ENCODE measurements at places on chromosomes 5 and 9. TPM values are rescaled to one million over a fixed set of nuclear protein-coding genes. Genes with fewer than 3 reads are reported as not detected.

- peaks cover 14% of the 10 kb centered on the region for H3K36me3 ChIP-seq
- H3K4me3 ChIP-seq = peak overlapping the region; percentile 46
Measured at GRCh38 chr5:157596487-157596886, 20.9 kb upstream of the ADAM19 start.

DNA sequence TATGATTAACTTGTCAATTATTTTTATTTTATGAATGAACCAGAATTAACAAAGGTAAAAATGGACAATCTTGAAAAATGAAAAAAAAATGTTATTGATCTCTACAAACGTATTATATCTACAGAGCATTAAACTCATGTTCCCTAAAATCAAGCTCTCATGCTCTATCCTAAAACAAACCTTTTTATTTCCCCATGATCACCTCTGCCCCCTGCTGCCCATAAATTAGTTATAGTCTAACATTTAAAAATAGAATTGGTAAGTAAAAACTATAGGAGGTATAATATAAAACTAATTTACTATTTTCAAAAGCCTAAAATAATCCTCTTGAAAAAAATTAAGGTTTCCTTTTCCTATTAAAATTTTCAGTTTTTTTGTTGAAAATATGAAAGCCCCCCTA, 168.0 kb upstream of the POU5F2 start:
- no peak for DNase-seq
- no peaks in the 10 kb centered on the region for H3K36me3 ChIP-seq
- H3K4me1 ChIP-seq = no peaks in the 10 kb centered on the region
- H3K27me3 ChIP-seq = peaks cover 2% of the 10 kb centered on the region
- no peak overlapping the region for H3K4me3 ChIP-seq

DNA sequence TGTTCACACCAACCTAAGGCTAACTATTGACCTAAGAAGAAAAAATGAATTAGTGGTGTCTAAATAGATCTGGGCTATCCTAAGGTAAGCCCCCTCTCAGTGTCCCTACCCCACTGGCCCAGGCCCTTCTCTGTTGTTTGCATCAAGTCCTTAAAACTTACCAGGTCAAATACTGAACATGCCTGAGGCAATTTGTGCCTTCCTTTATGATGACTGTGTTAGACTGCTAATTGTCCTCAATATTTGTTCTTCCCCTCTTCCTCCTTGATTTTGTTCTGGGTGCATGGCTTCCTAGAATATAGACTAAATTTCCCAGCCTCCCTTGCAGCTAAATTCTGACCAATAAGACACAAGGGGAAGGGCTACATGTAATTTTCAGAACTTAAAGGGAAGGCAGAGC, 199.9 kb downstream of the ADAMTS12 start:
- no peak overlapping the region for H3K27ac ChIP-seq
- no peaks in the 10 kb centered on the region for H3K4me1 ChIP-seq
- H3K4me3 ChIP-seq = no peak overlapping the region
- no peaks in the 10 kb centered on the region for H3K27me3 ChIP-seq

GRCh38 chr9:130172858-130173665, 858 bp downstream of the NCS1 start:
- no peaks in the 10 kb centered on the region for H3K36me3 ChIP-seq
- H3K27me3 ChIP-seq = peaks cover 31% of the 10 kb centered on the region
- peak overlapping the region; percentile 73 for H3K4me3 ChIP-seq
- H3K27ac ChIP-seq = no peak overlapping the region
- DNase-seq = no peak

- H3K27ac ChIP-seq = no peak overlapping the region
- H3K36me3 ChIP-seq = no peaks in the 10 kb centered on the region
- H3K4me1 ChIP-seq = no peaks in the 10 kb centered on the region
- peaks cover 20% of the 10 kb centered on the region for H3K27me3 ChIP-seq
- no peak for DNase-seq
Measured at GRCh38 chr9:132094314-132094791, 14.7 kb upstream of the MED27 start.

DNA sequence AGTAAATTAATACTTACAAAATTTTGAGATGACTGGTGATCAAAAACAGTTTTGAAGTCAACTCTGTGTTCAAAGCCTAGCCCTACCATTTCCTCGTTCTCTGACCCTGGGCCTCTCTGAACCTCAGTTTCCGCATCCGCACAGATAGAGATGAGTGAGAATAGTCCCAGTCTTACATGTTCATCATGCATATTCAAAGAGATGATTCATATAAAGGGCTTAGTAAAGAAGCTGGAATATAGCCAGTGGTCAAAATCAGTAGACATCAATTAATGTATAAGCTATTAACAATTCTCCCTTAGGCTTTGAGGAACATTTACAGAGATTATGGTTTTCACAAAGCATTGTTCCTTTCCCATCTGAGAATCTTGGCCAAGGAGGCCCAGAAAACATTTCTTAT, 250.6 kb downstream of the SPOCK1 start:
- no peak overlapping the region for H3K27ac ChIP-seq
- no peak for DNase-seq
- H3K36me3 ChIP-seq = no peaks in the 10 kb centered on the region

- peaks cover 90% of the 10 kb centered on the region for H3K4me1 ChIP-seq
- no peak for DNase-seq
- H3K27ac ChIP-seq = peak overlapping the region; percentile 92
- H3K4me3 ChIP-seq = peak overlapping the region; percentile 85
- peaks cover 18% of the 10 kb centered on the region for H3K36me3 ChIP-seq
- H3K27me3 ChIP-seq = no peaks in the 10 kb centered on the region
Measured at GRCh38 chr9:73152953-73153352, 1.3 kb downstream of the ANXA1 start.

- no peaks in the 10 kb centered on the region for H3K36me3 ChIP-seq
- H3K4me1 ChIP-seq = peaks cover 14% of the 10 kb centered on the region
- DNase-seq = no peak
- H3K27ac ChIP-seq = no peak overlapping the region
- peaks cover 38% of the 10 kb centered on the region for H3K27me3 ChIP-seq
Measured at GRCh38 chr5:73902327-73903051, 276.5 kb downstream of the ARHGEF28 start.

- peak overlapping the region; percentile 92 for H3K27ac ChIP-seq
- no peak for DNase-seq
- peaks cover 93% of the 10 kb centered on the region for H3K4me1 ChIP-seq
- no peaks in the 10 kb centered on the region for H3K27me3 ChIP-seq
Measured at GRCh38 chr9:36141288-36141687, 4.8 kb downstream of the GLIPR2 start.

DNA sequence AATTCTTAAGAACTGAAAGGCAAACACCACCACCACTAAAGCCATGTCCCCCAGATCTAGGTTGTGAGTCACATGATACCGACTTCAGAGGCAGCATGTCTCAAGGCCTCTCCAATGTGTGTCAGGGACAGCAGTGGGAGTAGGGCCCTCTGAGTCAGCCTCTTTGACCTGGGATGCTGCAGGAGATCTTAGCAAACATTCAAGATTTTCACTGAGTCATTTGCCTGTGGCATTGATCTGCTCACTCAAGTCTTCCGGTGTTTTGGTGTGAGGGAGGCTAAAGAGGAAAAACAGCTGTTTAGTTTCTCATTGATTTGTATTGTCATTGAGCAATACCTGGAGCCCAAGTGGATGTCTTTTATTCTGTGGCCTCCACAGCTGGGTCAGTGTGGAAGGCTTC, 36.1 kb downstream of the TMC1 start:
- peak overlapping the region; percentile 90 for H3K27ac ChIP-seq
- H3K27me3 ChIP-seq = no peaks in the 10 kb centered on the region
- H3K4me3 ChIP-seq = peak overlapping the region; percentile 3
- peaks cover 21% of the 10 kb centered on the region for H3K4me1 ChIP-seq
- peak; percentile 21 for DNase-seq
- no peaks in the 10 kb centered on the region for H3K36me3 ChIP-seq

DNA sequence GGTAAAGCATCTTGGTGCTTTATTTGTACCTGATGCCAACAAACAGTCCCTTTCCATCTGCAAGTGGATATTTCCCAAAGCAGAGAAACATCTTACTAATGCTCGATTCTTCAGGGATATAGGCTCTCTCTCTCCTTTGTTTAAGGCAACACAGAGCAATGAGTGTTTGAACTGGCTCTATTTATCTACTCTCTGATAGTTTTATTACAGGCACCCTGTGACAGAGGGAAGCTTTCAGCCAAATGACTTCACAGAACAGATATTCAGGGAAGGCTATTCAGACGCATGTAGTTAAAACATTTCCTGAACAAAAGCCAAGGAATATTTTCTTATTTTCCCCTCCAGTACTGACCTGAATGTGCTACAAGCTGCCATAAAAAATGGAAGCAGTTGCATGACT, 141.8 kb downstream of the YIPF5 start:
- DNase-seq = no peak
- no peaks in the 10 kb centered on the region for H3K36me3 ChIP-seq
- H3K4me1 ChIP-seq = no peaks in the 10 kb centered on the region
- H3K27me3 ChIP-seq = peaks cover 14% of the 10 kb centered on the region

DNA sequence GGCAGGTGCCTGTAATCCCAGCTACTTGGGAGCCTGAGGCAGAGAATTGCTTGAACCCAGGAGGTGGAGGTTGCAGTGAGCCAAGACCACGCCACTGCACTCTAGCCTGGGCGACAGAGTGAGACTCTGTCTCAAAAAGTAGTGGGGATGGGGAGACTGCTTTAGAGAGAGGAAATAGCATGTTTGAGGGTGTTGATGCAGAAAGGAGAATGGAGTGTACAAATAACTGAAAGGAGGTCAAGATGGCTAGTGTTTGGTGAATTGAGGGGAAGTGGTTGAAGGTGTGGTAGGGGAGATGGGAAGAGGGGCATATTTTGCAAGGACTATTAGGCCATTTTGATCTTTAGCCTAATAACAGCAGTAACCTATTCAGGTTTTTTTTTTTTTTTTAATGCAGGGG, 18.2 kb downstream of the TENT2 start:
- H3K4me1 ChIP-seq = peaks cover 19% of the 10 kb centered on the region
- H3K36me3 ChIP-seq = peaks cover 32% of the 10 kb centered on the region
- H3K27me3 ChIP-seq = no peaks in the 10 kb centered on the region
- no peak overlapping the region for H3K4me3 ChIP-seq

DNA sequence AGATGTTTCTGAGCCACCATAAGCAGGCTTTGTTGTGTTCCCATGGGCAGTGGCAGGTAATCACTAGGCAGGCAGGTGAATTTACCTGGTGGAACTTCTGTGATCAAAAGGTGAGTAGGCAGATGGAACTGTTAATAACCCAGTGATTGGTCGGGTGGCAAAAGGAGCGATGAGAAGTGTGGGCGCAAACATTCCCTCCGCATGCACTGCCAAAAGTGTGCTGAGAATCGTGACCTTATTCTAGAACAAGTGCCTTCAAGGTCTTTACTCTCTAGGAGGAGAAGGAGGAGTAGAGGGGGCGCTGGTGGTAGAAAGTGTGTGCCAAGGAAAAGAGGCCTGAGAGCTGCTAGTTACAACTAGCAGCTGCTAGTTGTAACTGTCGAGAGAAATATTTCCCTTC, 3.3 kb downstream of the OTULINL start:
- no peak overlapping the region for H3K4me3 ChIP-seq
- peaks cover 10% of the 10 kb centered on the region for H3K27me3 ChIP-seq
- peaks cover 45% of the 10 kb centered on the region for H3K4me1 ChIP-seq
- H3K36me3 ChIP-seq = peaks cover 9% of the 10 kb centered on the region
- H3K27ac ChIP-seq = no peak overlapping the region
- no peak for DNase-seq

GRCh38 chr9:95025213-95026147, 292.0 kb downstream of the FANCC start:
- no peak for DNase-seq
- no peak overlapping the region for H3K4me3 ChIP-seq
- no peaks in the 10 kb centered on the region for H3K27me3 ChIP-seq

DNA sequence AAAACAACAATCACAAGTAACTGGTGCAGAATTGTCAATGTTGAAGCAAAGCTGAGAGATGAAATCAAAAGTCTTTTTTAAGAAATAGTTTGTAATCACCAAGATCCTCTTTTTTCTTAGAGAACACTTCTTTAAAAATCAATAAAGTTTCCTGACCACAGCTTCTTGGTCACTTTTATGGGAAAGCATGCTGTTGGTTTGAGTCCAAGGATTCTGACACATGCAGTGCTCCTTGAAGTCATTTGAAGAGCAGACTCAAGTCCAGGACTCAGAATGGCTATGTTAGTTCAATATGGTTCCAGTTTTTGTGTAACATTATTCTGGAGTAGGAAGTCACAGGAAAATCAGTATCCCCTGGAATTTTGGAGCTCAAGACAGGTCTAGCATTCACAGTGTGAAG, 480.6 kb downstream of the NR2F1-AS1 start:
- H3K27me3 ChIP-seq = no peaks in the 10 kb centered on the region
- H3K36me3 ChIP-seq = no peaks in the 10 kb centered on the region
- no peak overlapping the region for H3K27ac ChIP-seq
- H3K4me1 ChIP-seq = no peaks in the 10 kb centered on the region

DNA sequence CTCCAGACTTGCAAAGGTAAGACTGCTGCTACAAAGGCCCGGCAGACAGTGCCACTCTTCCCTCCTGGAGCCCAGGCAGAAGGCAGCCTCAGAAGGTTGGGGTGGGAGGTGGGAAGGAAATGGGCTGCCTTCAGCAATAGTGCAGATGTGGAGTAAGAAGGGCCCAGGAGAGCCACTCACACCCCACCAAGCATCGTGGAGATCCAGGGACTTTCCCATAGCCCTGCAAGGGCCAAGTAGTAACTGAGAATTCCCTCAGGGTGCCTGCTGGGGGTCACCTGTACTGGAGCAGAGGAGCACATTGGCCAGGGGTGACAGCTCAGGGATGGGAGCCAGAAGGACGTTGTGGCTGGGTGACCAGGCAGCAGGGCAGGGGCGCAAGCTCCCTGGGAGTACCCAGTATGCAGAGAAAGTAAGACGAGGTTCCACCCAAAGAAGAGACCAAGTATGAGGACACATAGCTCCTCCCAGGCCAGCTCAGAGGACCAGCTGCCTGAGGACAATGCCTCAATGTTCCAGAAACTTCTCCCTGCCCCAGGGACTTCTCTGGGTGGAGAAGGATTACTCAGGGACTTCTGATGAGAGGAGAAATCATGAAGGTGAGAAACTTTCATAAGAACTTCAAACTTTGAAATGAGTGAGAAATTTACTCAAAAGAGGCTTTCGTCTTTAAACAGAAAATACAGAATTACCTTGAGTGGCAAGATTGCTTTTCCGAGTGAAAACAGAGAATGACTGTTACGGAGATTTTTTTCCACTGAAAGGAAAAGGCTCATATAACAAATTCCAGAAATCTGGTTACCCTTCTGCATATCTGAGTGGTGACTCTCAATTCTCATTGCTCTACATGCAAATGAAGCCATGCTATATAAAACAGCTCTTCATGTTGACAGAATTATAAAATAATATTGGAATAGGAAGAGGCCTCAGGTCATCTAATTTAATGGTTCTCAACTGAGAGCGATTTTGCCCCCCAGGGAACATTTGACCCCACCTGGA, 87.9 kb upstream of the TRIO start:
- DNase-seq = no peak
- H3K36me3 ChIP-seq = no peaks in the 10 kb centered on the region
- H3K4me3 ChIP-seq = no peak overlapping the region
- H3K27ac ChIP-seq = no peak overlapping the region
- H3K27me3 ChIP-seq = no peaks in the 10 kb centered on the region

Gene SAPCD2
- total RNA-seq = 23.9 TPM

Gene CCNG1
- 77.8 TPM for total RNA-seq

Gene PIP5K1B
- 77.4 TPM for total RNA-seq

Gene ADAMTS13
- 1.2 TPM for total RNA-seq

Gene KCNT1
- total RNA-seq = not detected

Gene TIMD4
- 27.3 TPM for total RNA-seq

Gene CDH10
- total RNA-seq = not detected

Gene AFAP1L1
- not detected for total RNA-seq
